ENCODE measurements at places on chromosomes 3 and 15.

DNA sequence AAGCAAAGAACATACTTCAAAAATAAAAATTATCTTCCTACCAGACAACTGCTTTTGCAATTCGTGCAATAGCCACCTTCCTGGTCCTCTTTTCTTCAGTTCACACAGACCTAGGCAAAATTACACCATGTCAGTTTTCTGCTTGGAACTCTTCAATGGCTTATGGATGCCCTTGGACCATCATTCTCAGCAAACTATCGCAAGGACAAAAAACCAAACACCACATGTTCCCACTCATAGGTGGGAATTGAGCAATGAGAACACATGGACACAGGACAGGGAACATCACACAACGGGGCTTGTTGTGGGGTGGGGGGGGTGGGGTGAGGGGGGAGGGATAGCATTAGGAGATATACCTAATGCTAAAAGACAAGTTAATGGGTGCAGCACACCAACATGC lies 29.2 kb upstream of the PLSCR5 start:
- no peak for DNase-seq

DNA sequence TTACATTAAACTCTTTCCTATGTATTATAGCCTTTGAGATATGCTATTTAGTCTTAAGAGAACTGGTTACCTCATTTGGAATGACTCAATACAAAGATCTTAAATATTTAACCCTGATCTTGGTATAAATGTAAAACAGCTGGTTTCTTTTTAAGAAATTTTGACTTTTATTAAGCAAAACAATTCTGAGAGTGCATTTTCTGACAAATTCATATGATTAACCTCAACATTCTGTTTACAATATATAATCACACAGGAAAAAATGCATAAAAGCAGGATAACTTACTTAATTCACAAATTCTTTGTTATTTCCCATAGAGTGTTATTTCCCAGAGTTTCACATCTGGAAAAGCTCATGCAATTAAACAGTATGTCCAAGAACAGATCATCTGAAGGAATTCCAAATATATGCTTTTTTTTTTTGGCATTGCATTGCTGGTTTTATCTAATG lies 400.4 kb upstream of the THBS1 start:
- DNase-seq: no peak

DNA sequence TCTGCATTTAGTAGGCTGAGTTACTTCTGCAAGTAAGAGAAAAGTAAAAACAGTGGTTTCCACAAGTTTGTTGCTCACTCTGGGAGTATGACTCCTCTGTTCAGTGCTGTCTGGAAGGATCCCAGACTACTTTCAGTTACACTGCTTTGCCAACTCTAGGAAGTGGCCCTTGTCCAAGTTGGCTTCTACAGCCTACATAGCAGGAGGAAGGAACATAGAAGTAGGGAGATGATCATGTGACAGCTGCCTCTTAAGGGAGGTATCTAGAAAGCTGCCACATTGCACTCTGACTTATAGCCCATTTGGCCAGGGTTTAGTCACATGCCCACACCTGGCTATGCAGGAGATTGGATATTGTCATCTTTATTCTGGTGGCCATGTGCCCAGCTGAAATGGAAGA lies 298.1 kb downstream of the NSUN3 start:
- no peak for DNase-seq

DNA sequence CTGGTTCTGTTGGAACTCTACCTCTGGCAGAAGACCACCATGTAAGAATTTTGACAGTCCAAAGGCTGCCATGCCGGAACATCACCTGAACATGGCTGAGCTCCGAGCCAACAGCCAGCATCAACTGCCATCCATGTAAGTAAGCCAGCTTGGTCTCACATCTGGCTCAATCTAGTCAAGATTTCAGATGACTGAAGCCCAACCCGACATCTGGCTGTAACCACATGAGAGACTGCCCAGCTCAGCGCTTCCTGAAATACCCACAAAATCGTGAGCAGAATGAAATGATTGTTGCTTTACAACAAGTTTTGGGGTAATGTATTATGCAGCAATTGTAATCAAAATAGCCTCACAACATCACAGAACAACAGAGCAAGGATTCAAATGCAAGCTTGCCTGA lies 32.9 kb downstream of the GHSR start:
- no peak for DNase-seq

DNA sequence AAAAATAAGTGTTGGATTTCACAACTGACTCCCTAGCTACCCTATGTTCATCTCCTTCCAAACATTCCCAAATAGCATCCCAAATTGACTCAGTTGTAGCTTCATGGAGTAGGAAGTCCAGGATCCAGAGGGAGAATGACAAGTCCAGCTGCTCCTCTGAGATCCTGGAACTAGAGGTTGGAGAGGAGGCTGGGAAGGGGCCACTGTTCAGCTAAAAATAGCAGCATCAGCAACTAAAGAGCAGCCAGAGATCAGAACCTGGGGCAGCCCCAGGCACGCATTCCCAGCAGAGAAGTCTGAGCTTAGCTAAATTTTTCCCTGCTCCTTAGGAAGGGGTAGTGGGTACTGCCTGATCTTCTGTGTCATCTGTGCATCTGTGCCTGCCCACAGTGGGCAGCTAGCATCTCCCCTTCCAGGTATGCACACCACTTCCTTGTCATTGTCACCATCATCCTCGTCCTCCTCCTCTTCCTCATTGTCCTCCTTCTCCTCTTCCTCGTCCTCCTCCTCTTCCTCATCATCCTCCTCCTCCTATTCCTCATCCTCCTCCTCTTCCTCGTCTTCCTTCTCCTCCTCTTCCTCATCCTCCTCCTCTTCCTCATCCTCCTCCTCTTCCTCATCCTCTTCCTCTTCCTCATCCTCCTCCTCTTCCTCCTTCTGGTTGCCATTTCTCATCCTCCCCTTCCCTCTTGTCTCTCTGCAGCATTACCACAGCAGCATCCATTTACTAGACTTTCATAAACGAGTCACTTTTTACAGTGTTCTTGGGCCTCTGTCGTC lies 152.3 kb upstream of the ROPN1 start:
- no peak for DNase-seq

GRCh38 chr3:196988241-196989029 lies 19.8 kb upstream of the PIGZ start:
- DNase-seq: no peak

- DNase-seq: peak; percentile 59
Observed at GRCh38 chr15:41333026-41333562, 413 bp downstream of the NUSAP1 start.

DNA sequence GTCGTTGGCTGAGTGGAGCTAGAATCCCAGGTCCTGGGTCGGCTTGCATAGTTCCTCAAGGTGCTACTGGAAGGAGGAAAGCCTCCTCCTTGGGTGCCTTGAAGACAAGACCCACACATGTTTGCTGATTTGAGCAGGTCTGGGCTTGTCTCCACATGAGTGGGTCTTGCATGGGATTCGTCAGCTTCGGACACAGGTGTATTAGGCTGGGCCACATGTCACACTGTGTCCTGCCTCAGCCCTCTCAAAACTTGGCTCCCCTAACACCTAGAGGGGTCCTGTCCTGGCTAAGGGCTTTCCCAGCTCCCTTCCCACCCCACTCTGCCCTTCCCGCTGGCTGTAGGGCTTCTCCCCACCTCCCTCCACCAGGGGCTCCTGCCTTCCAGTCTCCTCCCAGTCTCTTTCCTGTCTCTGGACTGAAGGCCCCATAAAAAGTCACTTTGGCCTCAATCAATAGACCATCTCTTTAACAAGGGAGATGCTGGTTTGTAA lies 73.0 kb upstream of the ADPGK start:
- no peak for DNase-seq

GRCh38 chr15:74222240-74223119 lies 13.6 kb upstream of the CCDC33 start:
- DNase-seq: no peak

DNA sequence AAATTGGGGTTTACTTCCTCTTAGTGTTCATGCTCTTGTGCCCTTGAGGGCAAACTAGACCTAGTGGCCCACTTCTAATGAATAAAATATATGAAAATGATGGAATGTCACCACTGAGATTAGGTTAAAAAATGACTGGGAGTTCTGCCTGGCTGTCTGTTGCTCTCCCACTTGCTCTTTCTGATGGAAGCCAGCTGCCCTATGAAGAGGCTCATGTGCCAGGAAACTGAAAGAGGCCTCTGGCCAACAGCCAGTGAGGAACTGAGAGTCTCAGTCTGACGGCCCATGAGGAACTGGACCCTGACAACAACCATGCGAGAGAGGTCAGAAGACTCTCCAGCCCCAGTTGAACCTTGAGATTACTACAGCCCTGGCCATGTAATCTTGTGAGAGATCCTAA lies 107.1 kb upstream of the FHIT start:
- peak; percentile 94 for DNase-seq
